ENCODE measurements at places on chromosomes 1 and 21. TPM values are rescaled to one million over a fixed set of nuclear protein-coding genes. Genes with fewer than 3 reads are reported as not detected.

SPAG17 gene
- total RNA-seq, result not detected

DNA sequence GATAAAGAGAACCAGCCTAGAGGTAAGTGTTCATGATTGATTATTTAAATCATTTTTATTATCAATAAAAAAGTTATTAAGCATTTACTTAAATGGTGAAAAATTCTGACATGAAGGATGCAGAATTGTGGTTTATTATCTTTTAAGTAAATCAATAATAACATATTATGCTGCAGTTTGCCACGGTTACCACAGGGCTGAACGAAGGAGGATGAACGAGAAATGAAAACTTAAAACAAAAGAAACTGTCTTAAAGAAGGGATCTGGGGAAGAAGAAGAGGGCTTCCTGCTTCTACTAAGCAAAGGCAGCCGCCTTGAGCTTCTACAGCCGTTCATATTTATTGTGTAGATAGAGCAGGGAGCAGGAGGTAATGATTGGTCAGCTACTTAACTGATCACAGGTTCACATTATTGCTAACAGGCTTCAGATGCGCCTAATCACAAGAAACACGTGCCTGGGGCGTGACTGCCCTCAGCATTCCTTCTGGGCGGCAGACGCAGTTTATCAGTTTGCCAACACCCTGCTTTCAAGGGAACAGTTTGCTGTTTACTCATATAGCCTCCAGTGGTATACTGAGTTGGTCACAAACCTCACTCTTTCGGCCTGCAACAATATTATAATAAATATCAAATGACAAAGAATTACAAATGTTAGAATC is 5.8 kb upstream of the FNBP1L start:
- H3K4me3 ChIP-seq, result no peak overlapping the region
- peaks cover 23% of the 10 kb centered on the region for H3K4me1 ChIP-seq
- H3K36me3 ChIP-seq, result no peaks in the 10 kb centered on the region
- DNase-seq, result peak; percentile 70

DNA sequence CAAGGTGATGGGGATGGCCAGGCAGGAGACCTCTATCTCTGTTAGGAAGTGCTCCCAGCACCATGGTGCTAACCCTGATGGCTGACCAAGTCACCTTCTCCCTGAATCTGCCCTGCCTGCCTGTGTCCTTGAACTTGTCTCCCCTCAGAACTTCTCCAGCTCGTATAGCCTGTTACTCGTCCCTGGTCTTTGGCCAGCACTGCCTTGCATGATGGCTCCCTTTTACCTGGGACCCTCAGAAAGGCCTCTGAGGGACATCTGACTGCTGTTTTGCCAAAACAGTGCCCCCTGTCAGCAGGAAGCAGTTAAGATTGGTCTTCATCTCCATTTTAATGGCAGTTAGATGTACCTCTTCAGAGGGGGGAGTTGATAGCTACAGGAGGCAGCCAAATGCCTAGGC is 148.3 kb downstream of the RHOU start:
- no peaks in the 10 kb centered on the region for H3K36me3 ChIP-seq
- no peaks in the 10 kb centered on the region for H3K4me1 ChIP-seq
- no peak for DNase-seq
- H3K27ac ChIP-seq, result no peak overlapping the region
- H3K4me3 ChIP-seq, result no peak overlapping the region

HTR6 gene
- not detected for total RNA-seq

GRCh38 chr21:44871576-44872269 is 1.8 kb downstream of the PTTG1IP start:
- peak overlapping the region; percentile 80 for H3K4me3 ChIP-seq
- no peaks in the 10 kb centered on the region for H3K27me3 ChIP-seq
- DNase-seq, result peak; percentile 94
- H3K27ac ChIP-seq, result peak overlapping the region; percentile 82
- H3K4me1 ChIP-seq, result peaks cover 64% of the 10 kb centered on the region

DNA sequence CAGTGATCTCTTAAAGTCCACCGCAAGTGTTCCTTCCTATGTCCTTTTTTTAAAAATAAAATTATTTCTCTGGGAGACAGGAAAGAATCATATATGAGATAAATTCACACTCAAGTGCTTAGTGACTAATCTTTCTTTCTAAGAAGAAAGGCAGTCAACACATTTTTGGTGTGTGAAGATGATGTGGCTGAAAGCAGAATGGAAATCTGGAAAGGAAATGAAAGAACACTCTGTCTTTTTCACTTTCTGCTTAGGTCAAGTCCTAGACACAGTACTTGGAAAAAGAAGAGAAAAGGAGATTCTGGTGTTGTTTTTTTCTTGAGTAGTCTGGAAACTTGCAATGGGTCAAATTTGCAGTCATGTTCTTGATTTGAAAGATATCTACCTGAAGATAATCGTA is 45.5 kb upstream of the PRRX1 start:
- DNase-seq, result no peak
- H3K27me3 ChIP-seq, result no peaks in the 10 kb centered on the region
- H3K4me3 ChIP-seq, result no peak overlapping the region
- H3K27ac ChIP-seq, result no peak overlapping the region
- no peaks in the 10 kb centered on the region for H3K36me3 ChIP-seq
- H3K4me1 ChIP-seq, result peaks cover 8% of the 10 kb centered on the region

DNA sequence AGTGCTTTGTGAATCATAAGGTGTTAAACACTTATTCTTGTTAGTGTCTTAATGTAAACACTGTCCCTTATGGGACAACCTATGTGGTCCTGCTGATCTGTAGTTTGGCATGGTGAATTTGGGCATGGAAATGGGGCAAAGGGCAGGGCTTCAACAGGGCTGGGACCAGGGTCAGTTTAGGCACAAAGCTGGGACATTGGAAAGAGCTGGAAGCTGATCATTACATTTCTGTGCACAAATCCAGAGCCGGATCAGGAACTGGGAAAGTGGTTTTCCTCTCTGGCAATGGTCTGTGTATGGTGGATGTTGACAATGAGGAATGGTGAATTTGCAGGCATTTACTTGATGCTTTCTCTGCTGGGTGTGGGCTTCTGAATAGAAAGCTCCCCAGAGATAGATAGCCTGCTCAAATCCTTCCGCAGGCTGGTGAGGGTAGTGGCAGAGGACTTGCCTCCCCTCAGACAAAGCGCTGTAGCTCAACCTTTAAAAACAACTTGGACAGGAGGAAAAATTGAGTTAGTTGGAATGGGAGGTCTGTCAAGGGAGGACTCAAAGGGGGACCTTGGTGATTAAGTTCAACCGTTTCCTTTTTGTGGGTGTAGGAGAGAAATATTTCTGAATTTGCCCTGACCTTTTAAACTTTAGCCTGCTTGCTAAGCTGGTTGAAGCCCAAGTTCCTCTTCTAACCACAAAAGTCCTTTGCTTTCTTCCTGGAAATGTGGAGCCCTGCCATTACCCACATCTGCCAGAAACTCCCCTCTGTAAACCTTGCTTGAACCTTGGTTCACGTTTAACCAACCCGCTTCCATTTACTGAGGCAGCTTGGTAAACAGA is 35.3 kb downstream of the HLX start:
- no peak overlapping the region for H3K27ac ChIP-seq
- no peak overlapping the region for H3K4me3 ChIP-seq
- H3K4me1 ChIP-seq, result peaks cover 11% of the 10 kb centered on the region

GRCh38 chr1:111733183-111733991 is 5.8 kb downstream of the INKA2 start:
- no peaks in the 10 kb centered on the region for H3K36me3 ChIP-seq
- H3K27ac ChIP-seq, result no peak overlapping the region
- no peaks in the 10 kb centered on the region for H3K27me3 ChIP-seq
- no peak for DNase-seq
